ENCODE measurements at places on chromosomes 2 and 18. TPM values are rescaled to one million over a fixed set of nuclear protein-coding genes. Genes with fewer than 3 reads are reported as not detected.

DNA sequence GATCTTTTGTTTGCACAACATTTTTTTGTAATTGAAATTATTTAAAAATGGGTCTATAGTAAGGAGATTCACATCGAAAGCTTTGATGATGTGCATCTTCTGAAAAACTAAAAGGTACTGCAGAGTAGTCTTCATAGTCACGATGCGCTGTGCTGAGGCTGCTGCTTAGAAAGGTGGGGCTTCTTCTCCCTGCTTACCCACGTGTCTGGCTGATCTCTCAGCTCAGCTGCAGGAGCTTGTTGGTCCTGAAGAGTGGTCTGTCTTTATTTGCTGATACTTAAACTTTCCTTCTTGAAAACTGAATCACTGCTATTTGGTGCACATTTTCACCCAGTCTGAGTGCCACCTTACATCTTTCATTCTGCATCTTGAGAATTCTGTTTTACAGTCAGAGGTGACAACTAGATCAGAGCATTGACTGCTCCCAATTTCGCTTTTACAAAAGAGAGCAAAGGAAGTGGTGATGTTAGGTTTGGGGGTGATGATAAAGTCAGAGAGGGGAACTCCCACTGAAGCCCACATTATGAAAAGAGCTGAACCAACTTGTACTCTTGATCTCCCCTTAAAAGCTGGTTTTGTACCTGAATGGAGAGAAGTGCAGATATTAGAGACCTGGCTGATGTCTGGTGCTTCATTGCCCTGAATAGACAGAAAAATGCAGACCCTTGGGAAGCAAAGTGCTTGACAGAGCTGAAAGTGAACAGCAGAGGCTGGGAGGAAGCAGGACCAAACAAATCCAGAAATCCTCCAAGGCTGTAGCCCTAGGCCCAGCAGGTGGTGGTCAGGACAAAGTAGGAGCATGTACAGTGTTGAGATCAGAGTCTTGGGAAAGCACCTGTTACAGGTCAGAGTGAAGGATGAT is 984.5 kb downstream of the TSN start:
- DNase-seq: no peak

Gene FOXI3
- 0.17 TPM for total RNA-seq

GRCh38 chr18:73861771-73862170 is 285.9 kb downstream of the FBXO15 start:
- no peak for DNase-seq

- no peak for DNase-seq
Observed at GRCh38 chr2:206379886-206380285, 63.4 kb upstream of the ADAM23 start.

DNA sequence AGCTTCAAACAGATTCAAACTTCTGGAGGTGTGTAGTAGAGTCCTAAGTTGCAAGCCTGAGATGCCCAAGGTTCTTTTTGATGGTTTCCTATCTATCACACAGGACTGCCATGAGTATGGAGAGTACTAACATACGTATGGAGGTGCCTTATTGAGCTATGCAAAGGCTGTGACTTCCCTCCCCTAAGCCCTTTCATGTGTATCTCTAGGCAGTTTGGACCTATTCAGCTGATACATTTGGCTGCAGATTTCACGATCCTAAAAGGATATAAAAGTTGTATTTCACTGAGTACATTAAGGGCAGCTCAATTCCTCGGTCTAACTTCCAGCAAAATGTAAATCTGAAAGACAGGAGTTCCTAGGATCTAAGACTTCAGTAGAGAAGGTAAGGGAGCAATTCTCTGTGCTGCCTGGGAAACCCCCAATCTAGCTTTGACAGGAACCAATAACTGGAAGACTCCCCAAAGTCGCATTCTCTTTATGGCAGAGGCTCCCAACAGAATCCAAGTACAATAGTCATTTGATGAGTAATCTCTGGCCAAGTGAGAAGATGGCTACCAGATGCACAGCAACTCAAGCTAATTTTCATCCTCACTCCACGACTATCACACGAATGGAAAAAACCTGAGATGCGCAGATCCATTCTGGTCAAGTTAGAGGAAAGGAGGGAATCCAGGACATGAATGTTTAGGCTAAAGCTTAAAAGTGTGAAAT is 83.8 kb downstream of the ATL2 start:
- DNase-seq: no peak

GRCh38 chr2:123693836-123694235 is 331.3 kb upstream of the CNTNAP5 start:
- DNase-seq: no peak

- DNase-seq: no peak
Observed at GRCh38 chr2:28294451-28294850, 98.2 kb upstream of the FOSL2 start.

- DNase-seq: no peak
Observed at GRCh38 chr2:38600242-38600891, 2.4 kb downstream of the HNRNPLL start.

Gene CDH2
- 78.2 TPM for total RNA-seq

Gene CRYGD
- total RNA-seq: not detected

- no peak for DNase-seq
Observed at GRCh38 chr2:74107071-74107470, 40.6 kb downstream of the BOLA3 start.

DNA sequence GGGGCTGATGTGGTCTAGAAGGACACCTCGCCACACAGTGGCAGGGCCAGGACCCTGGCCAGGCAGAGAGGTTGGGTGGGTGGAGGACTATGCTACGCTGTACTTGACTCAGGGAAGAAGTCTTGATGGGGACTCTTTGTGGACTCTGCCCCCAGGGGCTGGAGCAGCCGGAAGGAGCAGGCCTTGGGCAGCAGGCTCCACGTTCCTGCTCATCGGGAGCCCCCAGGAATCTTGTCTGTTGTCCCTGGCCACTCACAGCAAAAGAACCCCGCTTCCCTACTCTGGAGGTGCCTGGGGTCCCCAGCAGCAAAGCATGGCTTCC is 79.0 kb downstream of the POLR1A start:
- DNase-seq: no peak

DNA sequence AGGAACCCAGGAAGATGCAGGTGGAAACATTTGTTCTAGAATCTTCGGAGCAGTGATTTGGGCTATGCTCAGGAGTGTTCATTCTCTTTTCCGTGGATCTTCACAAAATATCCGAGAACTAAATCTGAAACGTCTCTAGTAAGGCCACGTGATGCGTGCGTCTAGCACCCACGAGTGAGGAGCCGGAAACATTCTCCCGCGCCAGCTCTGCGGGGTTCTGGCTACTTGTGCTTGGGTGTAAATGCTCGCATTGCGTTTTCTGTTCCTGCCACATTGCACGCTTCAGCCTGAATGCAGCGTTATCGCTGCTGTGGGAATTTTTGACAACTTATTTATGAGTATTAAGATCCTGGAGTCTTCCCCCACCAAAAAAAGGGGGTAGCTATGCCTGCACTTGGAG is 71.4 kb downstream of the KLHL29 start:
- DNase-seq: no peak

Gene SLC5A7
- total RNA-seq: not detected

GRCh38 chr2:20637147-20637546 is 13.8 kb downstream of the HS1BP3 start:
- no peak for DNase-seq

DNA sequence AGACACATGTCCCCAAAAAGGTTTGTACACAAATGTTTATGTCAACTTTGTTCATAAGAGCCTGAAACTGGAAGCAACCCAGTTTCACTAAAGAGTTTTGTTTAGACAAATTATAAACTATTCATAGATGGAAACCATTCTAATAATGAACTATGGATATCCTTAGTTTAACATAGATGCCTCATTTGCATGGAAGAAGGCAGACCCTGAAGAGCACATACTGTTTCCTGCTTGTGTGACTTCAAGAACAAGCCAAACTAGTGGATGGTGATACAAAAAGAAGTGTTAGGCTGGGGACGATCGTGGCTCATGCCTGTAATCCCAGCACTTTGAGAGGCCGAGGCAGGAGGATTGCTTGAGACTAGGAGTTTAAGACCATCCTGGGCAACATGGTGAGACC is 48.1 kb downstream of the ACOXL start:
- DNase-seq: no peak

DNA sequence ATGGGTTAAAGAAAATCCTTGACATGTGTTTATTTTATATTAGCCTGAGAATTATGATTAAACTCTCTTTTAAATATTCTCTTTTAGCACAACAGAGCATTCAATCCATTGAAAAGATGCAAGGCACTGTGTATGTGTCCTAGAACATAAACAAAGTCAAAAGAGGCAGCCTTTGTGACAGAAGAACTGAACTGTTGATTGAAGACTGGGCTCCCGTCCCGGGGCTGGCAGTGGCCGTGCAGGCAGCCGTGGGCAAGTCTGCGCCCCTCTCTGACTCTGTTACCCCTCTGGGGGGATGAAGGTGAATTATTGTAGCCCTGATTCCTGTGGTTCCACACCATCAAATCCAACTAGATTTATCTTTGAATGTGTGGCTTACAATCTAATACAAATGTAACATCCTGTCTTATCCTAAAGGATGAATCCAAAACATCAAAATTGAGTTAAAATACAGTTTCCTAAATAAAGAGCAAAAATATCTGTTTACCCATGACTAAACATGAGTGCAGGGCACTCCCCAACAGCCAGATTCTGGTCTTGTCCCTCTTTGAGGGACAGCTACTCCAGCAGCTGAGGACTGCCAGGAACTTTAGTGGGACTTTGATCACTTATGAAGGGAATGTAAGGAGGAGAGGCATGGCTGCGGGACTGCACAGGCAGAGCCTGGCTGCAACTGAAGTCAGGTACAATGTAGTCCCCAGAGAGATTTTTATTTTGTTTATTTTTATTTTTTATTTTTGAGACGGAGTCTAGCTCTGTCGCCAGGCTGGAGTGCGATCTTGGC is 37.3 kb upstream of the SH3BP4 start:
- no peak for DNase-seq

Gene RIT2
- not detected for total RNA-seq

DNA sequence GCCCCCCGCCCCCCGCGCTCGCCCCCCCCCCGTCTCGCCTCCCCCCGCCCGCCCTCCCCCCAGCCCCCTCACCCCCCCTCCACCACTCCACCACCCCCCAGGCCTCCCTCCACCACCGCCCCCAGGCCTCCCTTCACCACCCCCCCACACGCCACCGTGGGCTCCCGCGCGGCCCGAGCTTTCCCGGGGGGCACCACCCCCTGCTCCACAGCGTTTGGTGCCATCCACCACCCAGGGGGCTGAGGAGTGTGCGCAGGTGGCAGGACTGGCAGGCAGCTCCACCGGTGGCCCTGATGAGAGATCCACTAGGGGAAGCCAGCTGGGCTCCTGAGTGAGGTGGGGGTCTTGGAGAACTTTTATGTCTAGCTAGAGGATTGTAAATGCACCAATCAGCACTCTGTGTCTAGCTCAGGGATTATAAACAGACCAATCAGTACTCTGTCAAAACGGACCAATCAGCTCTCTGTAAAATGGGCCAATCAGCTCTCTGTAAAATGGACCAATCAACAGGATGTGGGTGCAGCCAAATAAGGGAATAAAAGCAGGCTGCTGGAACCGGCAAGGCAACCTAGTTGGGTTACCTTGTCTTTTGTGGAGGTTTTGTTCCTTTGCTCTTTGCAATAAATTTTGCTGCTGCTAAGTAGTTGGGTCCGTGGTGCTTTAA is 43.0 kb upstream of the ITSN2 start:
- DNase-seq: no peak

Gene DCDC2C
- total RNA-seq: not detected

DNA sequence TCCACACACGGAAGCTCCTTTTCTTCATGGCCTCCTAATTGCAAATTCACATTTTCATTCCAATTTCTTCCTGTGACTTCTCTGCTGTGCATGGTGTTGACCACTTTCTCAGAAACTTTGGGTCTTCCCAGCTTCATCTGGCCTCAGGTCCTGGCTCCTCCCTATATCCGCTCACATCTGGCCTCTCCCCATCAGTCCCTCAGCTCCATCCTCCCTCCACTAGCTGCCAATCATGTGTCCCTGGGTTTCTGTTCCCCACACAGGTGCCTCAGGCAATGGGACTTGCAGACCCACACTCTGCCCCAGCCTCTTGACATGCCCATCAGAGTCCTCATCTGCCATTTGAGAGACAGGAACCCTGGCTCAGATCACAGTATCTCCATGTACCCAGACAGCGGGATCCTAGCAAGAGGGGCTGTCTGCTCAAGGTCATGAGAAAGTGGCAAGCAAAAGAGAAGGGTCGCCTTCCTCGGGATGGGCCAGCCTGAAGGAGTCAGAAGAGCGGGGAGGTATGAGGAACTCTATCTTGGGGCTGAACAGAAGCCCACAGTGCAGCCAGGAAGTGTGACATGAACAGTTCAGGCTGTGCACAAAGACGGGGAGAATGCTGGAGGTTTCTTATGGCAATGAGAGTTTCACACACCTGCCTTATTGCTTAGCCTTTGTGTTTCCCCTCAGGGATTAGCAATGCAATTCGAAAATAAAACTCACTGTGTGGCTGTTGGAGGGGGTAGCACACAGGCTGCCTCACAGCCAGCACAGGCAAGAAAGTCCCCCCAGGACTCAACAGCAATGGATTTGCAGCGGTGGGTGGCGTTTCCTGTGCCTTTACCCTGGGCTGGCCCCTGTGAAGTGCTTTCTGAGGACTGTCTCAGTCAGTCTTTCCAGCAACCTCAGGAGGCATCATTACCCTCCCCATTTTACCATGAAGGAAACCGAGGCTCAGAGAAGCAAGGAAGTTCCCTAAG is 69.5 kb downstream of the COPS8 start:
- DNase-seq: no peak

- DNase-seq: no peak
Observed at GRCh38 chr2:68371581-68371980, 6.5 kb downstream of the PLEK start.

GRCh38 chr2:162636206-162636728 is 202.3 kb downstream of the KCNH7 start:
- DNase-seq: no peak
